Stimulated activated CD8-positive, alpha-beta memory T cell treated with anti-CD3 and anti-CD28 coated beads, Interleukin-4, amount 100 ng/mL, for 24 hours (primary cell): ENCODE measurements at places on chromosomes 12 and 14.

- no peak for DNase-seq
These were observed 779.9 kb upstream of the TMEM132C start for GRCh38 chr12:127487031-127487430.

GRCh38 chr14:97413966-97414717 lies 617.0 kb downstream of the VRK1 start:
- no peak for DNase-seq

DNA sequence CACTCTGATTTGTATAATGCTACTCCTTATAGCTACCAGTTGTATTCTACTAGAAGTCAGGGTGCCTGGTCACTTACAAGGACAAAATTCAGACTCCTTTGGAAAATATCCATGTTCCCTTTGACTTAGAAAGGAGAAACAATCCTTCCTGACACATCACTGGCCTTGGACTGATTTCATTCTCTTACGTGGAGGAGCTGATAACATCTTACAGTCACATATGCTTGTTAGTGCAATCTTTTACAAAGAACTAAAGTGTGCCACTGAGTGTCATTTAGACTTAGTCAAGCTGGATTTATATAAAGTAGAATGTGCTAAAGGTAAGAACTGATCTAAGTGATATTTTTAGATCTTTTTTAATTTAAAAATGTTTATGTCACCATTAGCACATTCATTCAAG lies 131.0 kb upstream of the TMTC2 start:
- DNase-seq: no peak

- DNase-seq: no peak
These were observed 99.9 kb downstream of the BEGAIN start for GRCh38 chr14:100487304-100487703.

GRCh38 chr14:55901291-55901690 lies 216.9 kb upstream of the PELI2 start:
- DNase-seq: no peak

GRCh38 chr12:122984612-122985337 lies 4.3 kb downstream of the ARL6IP4 start:
- DNase-seq: no peak

DNA sequence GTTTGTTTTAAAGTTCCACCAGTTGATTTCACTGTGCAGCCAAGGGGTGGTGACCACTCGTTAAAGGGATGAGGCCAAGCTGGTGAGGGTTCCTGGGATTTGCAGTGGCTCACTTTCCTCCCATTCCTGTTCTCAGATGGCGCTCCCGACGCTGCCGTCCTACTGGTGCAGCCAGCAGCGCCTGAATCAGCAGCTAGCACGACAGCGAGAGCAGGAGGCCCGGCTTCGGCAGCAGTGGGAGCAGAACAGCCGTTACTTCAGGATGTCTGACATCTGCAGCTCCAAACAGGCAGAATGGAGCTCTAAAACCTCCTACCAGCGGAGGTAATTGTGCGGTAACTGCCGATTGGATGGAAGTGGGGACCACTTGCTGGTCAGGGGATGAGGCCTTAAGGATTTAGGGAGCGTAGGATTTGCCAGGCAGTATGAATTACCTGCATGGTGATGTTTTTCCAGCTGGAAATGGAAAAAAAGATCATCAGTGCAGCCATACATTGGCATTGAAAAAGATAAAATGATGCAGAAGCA lies 2.9 kb downstream of the TCHP start:
- no peak for DNase-seq

GRCh38 chr12:89236237-89236636 lies 116.1 kb downstream of the DUSP6 start:
- DNase-seq: no peak

GRCh38 chr12:3595721-3596120 lies 104.7 kb downstream of the PRMT8 start:
- no peak for DNase-seq

DNA sequence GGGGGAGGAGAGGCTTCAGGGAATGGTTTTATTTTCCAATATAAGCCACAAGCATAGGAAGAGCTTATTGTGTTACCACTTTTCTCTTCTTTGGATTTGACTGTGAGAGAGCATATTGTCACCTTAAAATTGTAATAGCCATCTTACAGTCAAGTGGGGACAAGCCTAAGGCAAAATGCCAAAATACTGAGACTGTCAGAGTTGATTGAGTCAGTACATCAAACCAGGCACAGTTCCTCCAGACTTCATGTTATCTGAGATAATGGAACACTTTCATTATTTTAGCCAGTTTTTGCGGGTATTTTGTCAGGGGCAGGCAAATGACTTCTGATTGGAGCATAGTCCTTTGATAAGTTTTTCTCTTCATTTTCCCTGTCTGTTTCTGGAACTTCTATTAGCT lies 19.5 kb upstream of the NUBPL start:
- no peak for DNase-seq

- no peak for DNase-seq
These were observed 263.4 kb upstream of the PLEKHG7 start for GRCh38 chr12:92439420-92439805.

- DNase-seq: no peak
These were observed 8.9 kb upstream of the WNT5B start for GRCh38 chr12:1620092-1620491.

DNA sequence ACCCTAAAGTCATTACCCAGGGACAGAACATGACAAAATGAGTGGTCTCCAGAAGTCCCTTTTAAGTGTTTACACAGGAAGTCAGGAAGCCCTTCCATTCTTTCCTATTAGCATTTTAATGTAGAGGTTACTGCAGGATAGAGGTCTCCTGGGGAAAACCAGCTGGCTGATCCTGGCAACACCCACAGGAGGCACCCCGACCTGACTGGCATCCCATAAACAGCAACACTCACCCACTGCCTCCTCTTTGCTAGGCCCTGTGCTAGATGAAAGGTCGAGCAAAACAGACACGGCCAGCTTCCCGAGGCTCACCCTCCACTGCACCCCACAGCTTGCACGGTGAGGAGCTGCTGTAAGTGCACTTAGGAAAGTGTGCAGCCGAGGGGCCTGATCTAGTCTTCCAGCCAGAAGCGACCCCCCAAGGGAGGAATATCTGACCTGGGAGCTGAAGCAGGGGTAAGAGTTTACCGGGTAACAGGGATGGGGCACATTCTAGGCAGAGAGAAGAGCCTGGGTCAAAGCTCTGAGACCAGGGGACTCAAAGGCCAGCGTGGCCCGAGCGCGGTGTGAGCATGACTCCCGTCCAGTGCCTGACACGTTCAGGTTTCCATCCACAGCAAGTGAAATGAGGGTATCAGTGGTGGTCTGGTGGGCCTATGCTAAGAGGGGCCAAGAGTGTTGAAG lies 9.0 kb downstream of the DAZAP2 start:
- no peak for DNase-seq
